Activated CD8-positive, alpha-beta T cell treated with anti-CD3 and anti-CD28 coated beads, Interleukin-2, amount 10 ng/mL, durations not matched to agents 7 days and 5 days (primary cell): ENCODE measurements at places on chromosomes 12 and 14.

DNA sequence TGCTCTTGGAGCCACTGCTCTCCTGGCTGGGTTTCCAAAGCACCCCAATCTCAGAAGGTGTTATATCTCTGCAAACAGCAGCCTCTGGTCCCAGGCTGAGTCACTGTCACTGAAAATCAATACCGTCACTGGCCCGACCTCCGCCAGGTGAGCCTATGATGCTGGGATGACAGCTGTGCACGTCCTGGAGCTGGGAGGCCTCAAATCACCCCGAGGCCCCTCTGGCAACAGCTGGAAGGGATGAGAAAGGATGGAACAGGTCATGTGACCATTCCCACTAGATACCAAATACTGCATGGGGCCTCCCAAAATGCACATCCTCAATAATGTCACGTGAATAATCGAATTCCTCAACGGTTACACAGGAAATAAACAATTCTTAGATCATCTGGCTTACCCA, 190.8 kb downstream of the TTC7B start:
- no peak for DNase-seq

DNA sequence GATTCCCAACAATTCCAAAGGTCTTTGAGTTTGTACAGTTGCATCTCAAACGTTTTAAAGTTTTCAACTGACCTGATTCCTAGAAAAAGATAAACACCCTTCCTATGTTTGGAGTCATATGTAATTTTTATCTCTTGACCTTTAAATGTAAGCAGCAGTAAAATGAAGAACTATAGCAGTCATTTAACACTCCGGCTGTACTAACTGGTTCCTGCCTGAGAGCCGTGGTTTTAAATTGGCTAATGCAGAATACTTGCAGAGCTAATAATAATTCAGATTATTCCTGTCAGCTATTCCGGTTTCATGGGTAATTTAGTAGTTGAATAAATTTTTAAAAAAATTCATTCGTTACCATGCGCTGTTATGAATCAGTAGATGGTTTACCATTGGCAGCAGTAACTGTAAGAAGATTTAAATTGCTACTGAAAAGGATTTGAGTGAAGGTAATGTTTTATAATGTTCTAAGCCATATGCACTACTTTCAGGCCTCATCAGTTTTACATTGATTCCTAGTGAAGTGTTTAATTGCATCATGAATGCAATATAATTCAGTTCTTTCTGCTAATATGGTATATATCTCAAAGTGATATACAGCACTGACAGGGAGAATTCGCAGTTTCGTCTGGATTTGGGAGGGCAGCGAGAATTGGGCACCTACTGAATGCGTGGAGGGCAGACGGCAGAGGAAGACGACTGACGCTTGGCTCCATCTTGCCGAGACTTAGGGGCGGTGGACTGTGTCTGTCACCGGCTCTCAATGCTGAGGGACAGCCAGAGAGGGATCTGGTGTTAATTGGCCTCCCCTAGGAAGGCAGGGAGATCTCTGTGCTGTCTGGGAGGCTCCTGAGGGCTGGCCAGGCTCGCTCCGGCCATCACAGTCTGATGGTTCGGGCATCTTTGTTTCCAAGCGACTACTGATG, 217.7 kb downstream of the PHETA1 start:
- no peak for DNase-seq

DNA sequence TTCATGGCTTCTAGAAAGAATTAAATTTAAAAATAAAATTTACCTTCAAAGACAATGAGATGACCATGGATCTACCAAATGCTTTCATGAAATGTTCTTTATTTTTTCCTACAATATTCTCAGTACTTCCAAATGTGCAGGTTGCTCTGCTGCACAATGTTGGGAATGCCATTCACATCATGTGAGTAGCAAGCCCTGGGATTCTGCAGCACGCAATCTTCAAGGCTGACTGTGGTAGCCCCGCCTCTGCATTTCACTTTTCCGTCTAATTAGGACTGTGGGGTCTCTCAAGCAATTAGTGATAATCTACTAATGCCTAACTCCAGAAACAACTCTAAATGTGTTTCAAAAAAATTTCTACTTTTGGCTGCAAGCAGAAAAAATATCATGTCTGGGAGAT, 13.7 kb upstream of the NTN4 start:
- DNase-seq = no peak

DNA sequence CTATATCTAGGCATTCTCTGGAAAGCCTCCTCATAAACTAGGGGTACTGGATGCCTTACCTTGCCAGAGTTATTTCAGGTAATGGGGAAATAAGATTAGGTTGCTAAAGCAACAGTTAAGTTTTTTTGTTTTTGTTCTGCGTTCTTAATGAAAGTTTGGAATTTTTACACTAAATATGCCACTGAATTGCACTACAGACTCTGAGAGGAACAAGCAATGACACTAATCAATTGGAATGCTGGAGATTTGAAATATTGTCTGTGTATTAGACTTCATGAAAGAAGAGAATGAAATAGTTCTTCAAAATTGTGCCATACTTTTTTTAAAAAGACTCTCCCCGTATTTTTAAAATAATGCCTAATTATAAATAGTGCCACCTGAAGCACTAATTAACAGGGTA, 287.8 kb downstream of the NAV3 start:
- DNase-seq = no peak

GRCh38 chr12:93851257-93851671, 174.1 kb downstream of the CRADD start:
- DNase-seq = peak; percentile 86

GRCh38 chr14:75884198-75884611, 97.6 kb downstream of the TGFB3 start:
- DNase-seq = no peak

DNA sequence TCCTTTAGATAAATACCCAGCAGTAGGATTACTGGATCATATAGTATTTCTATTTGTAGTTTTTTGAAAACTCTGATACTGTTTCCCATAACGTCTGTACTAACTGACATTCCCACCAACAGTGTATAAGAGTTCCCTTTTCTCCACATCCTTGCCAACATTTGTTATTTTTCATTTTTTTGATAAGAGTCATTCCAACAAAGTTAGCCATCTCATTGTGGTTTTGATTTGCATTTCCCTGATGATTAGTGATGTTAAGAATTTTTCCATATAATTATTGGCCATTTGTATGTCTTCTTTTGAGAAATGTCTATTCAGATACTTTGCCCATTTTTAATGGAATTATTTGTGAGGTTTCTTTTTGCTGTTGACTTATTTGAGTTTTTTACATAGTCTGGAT, 486.0 kb downstream of the FLRT2 start:
- no peak for DNase-seq

- DNase-seq = no peak
Observed at GRCh38 chr12:24424889-24425600, 475.6 kb upstream of the SOX5 start.

GRCh38 chr12:130832561-130833209, 6.4 kb downstream of the STX2 start:
- DNase-seq = no peak

DNA sequence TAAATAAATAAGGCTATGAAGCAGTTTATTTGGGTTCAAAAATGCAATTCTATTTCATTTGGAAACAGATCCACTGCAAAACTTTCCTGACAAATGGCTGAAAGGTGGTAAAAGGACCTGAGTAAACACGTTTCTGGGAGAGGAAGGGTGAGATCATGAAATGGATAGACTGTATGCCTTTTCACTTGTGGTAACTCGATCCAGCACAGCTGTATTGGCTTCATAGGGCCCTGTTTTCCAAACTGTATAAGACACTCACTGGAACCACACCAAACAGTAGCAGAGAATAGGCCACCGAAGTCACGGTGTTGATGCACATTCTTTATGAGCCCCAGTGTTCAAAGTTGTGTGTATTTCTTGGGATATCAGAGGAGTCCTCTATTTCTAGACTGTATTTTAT, 325.2 kb upstream of the DIO2 start:
- no peak for DNase-seq
